ENCODE measurements at places on chromosomes 7 and 10. TPM values are rescaled to one million over a fixed set of nuclear protein-coding genes. Genes with fewer than 3 reads are reported as not detected.

GRCh38 chr7:79520543-79520942 is 67.1 kb upstream of the MAGI2 start:
- ATAC-seq: no peak

The FGFR2 gene
- 27.4 TPM for total RNA-seq

GRCh38 chr10:50316695-50317648 is 65.7 kb upstream of the ASAH2 start:
- ATAC-seq: no peak

The LIPN gene
- total RNA-seq: 1.4 TPM

DNA sequence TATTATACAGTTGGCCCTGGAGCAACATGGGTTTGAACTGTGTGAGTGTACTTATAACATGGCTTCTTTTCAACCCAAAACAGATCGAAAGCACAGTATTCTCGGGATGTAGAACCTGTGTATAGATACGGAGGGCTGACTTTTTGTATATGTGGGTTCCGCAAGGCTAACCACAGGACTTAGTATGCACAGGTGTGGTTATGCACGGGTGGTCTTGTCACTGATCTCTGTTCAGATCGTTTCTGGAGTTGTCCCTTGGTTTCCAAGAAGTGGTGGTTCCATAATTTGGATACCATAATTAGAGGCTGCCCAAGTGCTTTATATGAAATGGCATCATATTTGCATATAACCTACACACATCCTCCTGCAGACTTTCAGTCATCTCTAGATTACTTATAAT is 10.9 kb upstream of the BHLHA15 start:
- ATAC-seq: no peak

The C10orf95 gene
- 1.6 TPM for total RNA-seq
